ENCODE measurements at places on chromosomes 3 and 15.

DNA sequence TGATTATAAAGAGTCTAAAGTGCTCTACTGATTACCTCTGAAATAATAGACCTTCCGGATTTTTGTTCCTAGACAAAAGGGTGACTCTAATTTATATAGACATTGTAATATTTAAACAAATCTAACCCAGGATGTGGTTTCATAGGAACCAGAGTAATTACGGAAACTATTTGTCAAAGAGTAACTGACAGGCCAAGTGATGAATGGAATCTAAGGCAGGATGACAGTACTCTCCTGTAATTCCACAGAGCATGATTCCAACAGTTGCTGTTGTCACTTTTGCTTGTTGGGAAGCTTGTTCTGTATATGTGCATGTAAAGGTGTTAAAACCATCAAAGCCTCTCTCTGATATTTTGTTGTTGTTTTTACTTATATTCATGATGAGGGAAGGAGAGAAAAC is 1141.0 kb downstream of the IGSF11 start:
- DNase-seq = no peak

DNA sequence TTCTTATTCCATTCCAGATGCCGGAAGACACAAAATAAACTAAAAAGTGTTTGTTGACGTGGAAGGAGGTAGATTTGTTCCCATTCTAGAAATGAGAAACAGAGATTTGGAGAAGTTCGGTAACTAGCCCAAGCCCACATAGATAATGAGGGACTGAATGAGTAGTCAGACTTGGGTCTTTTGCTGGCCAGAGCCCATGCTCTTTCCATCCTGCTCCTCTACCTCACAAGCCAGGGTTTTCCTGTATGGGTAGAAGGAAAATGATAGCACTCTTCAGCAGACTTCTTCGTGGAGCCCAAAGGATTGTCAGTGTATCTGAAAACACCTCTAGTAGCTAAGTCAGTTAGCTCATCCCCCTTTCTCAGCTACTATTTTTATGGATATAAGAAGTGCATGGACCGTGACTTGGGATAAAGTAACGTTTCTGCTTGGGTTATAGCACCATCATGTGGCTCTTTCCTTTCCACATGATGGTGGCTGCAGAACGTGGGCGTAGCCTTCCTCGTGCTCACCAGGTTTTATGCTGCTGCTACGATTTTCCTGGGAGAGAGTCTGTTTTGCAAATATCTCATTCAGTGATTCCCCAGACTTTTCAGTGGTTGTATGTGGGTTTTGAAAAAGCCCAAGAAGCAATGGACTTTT is 84.6 kb downstream of the DGKG start:
- DNase-seq = no peak

DNA sequence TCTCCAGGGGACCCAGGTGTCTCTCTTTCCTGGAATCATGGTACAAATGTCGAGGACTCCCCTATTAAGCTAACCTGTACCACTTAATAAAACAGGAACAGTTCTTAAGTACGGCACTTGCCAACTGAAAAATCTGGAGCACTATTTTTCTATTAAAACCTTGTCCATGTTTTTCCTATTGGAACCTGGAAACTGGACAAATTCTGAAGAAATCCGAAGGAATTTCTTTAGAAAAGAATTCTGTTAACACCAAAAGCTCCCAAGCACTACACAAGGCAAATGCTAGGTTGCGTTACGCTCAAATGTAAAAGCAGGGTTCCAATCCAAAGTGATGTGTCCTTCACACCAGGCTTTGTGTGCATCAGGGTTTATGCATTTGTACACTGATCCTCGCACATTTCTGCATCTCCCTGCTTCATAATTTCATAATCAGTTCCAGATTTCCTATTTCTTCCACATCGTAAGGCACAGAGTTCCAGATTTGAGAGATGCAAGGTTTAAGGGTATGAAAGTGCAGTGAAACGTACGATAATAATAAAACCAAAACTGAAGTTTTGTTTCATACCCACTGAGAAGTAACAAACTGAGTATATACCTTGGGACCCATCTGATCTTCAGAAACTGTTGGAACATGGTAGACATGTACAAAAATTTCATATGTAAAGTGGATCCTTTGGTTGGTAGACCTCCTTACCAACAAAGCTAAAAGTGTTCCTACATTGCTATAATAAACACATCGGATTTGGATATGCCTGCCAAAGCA is 132.1 kb upstream of the WNT5A start:
- no peak for DNase-seq

DNA sequence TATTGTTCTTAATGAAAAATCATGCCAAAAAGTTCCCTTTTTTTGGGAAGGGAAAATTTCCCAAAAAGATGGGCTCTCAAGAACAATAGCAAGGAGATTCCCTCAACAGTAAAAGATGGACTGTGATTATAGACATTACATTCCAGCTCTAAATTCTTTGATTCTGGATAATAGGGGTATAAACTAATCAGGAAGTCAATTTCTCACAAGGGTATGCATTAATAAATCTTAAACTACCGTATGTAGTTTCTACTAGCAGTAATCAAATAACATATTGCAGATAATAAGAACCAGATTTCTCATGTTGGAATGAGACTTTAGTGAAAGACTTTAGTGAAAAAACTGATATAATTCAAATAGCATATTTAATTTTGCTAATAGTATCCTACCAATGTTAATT is 144.8 kb upstream of the PTPRG start:
- DNase-seq = no peak

- no peak for DNase-seq
Measured at GRCh38 chr3:178672275-178672674, 136.0 kb downstream of the KCNMB2 start.

- no peak for DNase-seq
Measured at GRCh38 chr3:116445990-116446389, 703 bp upstream of the LSAMP start.

DNA sequence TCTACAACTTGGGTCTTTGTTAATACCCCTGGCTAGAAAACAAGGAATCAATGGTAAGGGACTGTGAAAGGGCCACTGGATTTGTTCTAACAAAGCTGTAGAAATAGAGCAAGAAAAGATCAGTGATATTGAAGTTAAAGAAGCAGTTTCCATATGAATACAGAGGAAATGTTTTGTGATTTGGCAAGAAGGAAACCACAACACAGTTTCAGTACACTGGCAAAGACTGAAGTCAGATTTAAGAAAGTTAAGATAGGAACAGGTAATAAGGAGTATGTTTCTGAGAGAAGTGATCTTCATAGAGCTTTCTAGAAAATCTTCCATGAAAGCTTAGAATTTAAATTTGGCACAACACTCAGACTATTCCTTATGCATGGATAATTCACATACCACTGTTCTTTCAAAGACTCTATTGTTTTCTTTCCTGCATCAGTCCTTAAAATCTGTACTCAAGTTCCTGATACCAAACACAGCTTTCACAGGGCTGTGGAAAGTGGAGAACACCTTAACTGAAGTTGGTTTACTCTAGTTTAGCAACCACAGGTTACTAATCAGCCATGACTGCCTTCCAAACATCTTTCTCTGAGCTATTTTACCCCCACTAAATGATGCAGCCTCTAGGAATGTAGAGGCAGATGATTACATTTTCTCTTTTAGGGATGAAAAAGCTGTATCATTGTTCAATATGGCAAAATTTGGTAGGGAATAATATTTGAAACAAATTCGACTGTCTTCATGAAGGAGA is 32.4 kb upstream of the ALCAM start:
- DNase-seq = no peak

GRCh38 chr15:78921517-78921916 is 23.3 kb downstream of the CTSH start:
- no peak for DNase-seq

DNA sequence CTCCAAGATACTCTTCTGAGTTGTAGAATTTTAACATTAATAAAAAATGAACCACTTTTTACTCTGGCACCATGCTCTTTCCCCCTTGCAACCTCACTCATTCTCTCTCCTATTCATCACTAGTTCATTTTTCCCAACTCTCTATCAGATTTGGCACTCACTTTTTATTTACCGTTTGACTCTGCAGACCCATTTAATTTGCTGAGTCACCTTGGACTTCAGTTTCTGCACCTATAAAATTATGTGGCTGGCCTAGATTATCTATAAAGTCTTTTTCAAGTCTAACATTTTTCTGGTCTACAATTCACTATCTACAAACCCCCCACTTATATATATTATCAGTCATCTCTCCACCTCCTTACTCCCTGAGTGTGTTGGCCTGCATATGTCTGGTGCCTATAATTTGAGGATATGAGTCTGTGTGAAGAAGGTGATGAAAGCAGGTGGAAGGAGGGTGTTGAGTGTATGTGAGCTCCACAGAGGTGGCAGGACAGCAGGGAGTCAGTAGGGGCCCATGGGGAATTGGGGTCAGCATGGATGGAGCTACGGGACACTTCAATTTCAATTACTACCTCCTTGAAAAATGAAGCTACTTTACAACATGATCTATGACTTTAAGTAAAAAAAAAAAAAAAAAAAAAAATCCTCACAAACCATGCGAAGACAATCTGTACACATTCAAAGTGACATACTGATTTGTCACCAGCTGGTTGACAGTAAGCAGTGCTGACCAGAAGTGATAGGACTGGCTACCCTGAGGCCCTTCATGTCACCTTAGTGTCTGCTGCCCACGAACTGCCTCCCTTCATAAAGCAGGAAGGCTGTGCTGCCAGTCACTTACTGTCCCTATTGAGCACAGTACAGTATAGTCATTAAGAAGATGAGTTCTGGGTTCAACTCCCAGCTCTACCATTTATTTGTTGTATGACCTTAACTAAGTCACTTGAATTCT is 334.2 kb upstream of the IL12A start:
- DNase-seq = no peak

DNA sequence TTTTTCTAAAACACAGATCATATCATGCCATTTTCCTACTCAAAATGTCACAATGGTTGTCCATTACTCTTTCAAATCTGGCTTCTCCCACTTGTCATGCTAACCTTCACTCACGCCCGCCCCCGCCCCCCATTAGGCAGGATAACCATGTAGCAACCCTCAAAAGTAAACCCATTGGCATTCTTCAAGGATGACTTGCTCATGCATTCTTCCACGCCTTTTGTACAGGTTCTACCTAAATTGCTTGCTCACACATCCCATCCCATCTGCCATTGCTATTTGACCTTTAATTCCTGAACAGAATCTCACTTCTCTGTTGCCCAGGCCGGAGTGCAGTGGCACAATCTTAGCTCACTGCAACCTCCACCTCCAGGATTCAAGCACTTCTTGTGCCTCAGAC is 389.3 kb downstream of the MCTP2 start:
- DNase-seq = no peak

DNA sequence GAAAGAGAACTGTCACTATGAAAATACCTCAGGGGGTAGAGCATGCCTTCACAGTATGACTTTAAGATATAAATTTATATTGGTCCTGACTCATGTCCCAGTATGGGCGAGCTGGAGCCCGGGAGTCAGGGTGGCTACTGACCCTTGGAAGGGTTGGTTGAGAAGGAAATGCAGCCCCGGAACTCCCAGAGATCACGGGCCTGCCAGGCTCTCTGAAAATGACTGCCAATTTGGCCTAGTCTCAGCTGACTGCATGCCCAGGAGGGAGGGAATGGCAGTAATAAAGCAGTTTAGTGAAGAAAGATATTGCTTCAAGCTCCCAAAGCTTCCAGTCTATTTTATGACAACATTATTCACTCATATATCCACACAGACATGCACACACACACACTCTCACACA is 299.0 kb downstream of the NR2F2 start:
- DNase-seq = no peak

DNA sequence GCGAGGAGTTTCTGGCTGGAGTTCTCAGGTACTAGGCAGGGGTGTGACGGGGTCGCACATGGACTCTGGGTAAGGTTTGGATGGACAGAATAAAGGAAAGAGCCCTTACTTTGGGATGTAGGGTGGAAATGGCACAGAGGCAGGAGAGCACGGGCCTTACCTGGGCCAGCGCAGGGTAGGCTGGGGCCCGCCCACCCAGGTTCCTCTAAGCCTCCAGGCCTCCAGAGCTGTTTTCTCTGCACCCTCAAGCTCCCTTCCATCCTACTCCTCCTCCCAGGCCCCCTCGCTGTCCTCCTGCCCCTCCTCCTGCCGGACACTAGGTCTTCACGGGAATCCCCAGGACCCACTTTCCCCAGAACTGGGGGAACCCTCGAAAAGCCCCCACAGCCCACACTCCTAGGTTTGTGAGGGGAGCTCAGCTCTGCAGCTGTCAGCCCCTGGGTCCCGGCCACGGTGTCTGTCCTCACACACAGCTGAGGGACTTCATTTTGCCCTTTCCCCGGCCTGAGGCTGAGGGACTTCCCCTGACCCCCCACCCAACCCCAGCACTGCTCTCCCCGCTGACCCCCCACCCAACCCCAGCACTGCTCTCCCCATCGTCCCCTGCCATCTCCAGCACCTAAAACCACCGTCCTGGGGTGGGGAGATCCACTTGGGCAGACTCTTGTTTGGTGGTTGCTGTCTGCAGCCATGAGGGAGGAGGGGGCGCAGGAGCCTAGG is 53.0 kb upstream of the PCSK6 start:
- DNase-seq = no peak

- no peak for DNase-seq
Measured at GRCh38 chr15:70199124-70199482, 101.4 kb upstream of the TLE3 start.

- DNase-seq = no peak
Measured at GRCh38 chr3:114903213-114903612, 243.9 kb downstream of the ZBTB20 start.

DNA sequence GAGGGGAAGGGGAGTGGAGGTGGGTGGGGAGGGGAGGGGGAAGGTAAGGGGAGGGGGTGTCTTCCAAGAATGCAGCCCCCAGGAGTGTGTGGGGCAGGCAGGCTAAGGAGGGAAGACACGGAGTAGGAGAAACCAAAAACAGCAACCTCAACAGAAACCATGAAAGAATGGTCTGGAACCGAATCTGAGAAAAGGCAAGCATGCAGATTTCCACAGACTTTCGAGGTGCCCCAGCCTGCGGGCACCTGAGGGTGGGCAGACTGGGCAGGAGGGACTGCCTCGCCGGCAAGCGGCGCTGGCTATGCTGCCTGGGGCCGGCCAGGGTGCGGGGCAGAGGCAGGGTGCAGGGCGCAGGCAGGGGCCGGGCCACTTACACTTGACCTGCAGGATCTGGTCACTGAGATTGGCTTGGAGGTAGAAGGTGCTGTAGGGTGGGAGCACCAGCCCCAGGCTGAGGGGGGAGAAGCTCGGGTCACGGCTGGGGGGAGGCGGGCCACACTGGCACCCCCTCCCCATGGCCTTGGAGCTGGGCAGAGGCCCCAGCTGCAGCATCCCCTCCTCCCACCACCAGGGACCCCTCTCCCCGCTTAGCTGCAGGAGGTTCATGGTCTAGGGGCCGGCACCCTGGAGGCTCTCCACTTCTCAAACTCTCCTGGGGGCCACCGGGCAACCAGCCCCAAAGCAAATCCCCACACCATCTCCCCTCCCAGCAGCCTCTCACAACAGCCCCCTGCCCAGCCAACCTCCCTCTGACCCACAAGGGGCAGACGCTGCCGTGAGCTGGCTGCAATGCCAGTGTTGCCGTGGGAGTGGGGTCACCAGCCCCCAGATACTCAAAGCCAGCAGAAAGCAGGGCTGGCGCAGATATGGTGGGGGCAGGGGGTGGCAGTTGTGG is 15.3 kb upstream of the TMEM115 start:
- DNase-seq = no peak
